Fibroblast of skin of abdomen (primary cell): ENCODE measurements at places on chromosomes 11 and 22.
A peak's percentile ranks its signal among the peaks of the same experiment; 100 is the strongest.

- no peak for DNase-seq
Observed at GRCh38 chr22:36731916-36732315, 28.4 kb upstream of the CACNG2 start.

- DNase-seq: peak; percentile 81
Observed at GRCh38 chr11:27281740-27282590, 81.0 kb downstream of the CCDC34 start.

- no peak for DNase-seq
Observed at GRCh38 chr11:14668731-14669301, 25.2 kb downstream of the PDE3B start.

GRCh38 chr22:46625113-46625842, 5.1 kb downstream of the GRAMD4 start:
- DNase-seq: no peak

DNA sequence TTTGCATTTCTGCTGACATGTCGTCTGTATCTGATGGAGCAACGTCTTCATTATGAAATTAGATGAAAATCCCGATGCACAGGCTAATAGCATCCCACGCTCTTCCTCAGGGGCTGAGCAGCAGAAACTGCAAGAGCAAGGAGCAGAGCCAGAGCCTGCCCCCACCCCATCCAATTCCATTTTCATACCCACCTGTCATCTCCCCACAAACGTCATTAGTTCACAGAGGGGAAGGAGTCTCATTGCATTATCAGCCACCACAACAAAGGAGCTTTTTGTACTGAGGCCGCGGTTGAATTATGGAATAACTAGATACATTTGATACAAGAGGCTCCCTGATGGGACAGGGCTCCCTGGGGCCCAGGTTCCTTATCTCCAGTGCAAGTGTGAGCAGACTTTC, 515.0 kb downstream of the NTM start:
- DNase-seq: no peak

DNA sequence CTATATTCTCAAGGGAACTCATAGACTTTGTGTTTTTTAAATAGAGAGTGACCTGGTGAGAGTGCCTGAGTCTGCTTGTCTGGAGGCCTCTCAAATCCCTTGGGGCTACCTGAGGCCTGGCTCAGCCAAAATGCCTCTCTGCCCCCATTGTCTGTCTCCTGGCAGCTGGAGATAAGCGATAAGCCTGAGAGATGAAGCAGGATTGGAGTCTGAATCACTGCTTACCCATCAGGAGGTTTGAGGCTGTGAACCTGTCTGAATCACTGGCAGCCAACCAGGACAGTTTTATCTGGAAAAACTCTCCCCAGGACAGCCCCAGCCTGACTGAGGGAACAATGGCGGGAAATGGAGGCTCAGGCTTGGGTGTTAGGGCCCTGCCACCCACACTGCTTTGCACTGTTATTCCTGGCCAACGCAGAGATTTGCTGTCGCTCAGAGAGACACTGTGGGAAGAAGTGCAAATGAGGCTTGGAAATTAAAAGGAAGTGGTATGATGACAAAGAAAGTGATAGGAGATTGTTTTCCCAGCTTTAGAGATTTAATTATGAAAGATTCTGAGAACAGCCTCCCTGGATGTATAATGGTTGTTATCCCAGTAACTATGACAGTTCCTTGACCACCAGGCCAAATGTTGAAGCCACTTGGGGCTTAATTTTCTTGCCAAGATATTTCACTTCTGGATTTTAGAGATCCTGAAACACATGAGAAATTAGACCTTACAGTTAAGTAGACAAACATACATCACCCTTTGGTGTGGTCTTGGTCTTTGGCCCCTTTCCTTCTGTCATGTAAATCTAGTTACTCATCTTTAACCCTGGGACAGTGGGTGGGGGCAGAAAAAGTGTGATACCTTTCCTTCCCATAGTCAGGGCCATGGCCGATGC, 102.1 kb downstream of the RASSF10 start:
- peak; percentile 33 for DNase-seq

- DNase-seq: no peak
Observed at GRCh38 chr22:28711341-28711740, 30.3 kb downstream of the CHEK2 start.

GRCh38 chr11:34960277-34960676, 43.9 kb downstream of the PDHX start:
- DNase-seq: no peak

DNA sequence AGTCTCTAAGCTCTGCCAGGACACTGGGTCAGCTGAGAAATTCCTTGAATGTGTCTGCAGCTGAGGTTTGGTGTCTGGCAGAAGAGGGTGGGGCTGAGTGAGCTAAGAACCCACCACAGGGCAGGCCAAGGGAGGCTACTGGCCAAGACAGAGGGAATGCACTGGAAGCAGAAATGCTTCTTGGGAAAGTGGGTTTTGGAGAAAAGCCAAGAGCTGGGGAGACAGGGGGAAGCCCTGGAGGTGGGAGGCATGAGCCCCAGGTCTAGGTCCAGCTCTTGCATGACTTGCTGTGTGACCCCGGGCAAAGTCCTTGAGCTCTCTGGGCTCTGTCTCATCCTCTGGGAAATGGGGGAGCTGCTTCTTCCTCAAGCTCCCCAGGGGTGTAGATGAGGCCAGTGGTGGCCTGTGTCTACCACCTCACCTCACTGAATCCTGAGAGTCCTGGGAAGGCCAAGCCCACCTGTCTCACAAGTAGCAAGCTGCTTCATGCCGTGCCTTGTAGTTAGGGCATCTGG, 2.3 kb downstream of the MMP11 start:
- DNase-seq: peak; percentile 29

DNA sequence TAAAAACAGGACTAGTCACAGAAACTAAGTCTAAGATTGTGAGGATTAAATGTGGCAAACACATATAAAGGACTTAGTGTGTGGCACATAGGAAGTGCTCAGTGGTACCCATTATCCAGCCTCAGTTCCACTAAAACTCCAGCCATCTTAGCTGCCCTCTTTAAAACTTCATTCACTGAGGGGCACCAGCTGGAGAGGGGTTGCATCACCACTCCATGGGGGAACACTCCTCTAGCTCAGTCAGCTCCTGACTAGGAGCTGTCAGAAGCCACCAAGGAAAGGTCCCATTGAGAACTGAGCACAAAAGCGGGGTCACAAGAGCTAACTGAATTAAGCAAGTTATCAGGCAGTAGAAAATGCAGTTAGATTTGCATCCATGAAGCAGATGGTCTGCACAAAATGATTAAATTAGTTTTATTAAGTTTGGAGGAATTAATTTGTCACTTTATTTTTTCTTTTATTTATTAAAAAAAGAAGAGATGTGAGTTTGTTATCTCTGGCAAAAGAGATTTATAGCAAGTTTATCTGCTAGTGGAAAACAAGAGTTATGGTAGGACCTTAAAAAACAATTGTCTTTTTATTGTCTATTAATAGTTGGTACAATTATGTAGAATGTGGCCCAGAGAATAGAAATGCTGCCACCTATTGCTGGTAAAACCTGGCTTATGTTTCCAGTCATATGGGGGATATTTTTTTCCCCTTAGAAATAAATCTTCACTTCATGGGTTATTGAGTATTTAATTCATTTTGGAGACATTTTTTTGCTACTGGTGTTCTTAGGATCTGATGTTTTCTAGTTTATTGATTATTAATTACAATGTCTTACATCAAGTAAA, 95.7 kb downstream of the NAV2 start:
- no peak for DNase-seq

- no peak for DNase-seq
Observed at GRCh38 chr11:123382555-123383074, 47.5 kb upstream of the GRAMD1B start.

DNA sequence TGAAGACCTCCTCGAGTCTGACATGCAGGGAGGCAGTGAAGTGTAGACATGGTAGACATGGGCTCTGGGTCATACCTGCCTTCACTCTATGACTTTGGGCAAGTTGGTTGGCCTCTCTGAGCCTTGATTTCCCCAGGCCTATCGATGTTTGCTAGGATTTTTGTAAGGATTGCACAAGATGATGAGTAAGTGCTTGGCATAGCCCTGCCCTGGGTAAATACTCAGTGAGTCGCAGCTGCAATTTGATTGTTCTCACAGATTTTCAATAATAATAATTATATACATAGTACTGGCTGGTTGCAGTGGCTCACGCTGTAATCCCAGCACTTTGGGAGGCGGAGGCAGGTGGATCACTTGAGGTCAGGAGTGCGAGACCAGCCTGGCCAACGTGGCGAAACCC, 18.1 kb downstream of the MCM5 start:
- DNase-seq: no peak

- DNase-seq: no peak
Observed at GRCh38 chr22:30241576-30242371, 4.8 kb downstream of the LIF start.

- peak; percentile 21 for DNase-seq
Observed at GRCh38 chr22:33209930-33210784, 152.0 kb upstream of the SYN3 start.

DNA sequence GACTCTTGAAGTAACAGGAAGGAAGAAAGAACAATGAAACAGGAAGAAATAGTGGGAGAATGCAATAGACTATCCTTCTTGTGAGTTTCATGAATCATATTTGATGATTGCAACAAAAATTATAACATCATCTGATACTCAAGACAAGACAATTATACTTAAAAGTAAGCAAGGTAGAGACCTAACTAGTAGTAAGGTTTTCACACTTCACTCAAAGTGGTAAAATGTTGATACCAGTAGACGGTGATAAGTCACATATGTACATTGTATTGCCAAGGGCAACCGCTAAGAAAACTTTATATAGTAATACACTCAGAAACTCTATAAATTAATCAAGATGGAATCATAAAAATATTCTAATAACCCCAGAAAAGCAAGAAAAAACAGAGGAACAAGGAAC, 107.8 kb downstream of the CYP2R1 start:
- no peak for DNase-seq

DNA sequence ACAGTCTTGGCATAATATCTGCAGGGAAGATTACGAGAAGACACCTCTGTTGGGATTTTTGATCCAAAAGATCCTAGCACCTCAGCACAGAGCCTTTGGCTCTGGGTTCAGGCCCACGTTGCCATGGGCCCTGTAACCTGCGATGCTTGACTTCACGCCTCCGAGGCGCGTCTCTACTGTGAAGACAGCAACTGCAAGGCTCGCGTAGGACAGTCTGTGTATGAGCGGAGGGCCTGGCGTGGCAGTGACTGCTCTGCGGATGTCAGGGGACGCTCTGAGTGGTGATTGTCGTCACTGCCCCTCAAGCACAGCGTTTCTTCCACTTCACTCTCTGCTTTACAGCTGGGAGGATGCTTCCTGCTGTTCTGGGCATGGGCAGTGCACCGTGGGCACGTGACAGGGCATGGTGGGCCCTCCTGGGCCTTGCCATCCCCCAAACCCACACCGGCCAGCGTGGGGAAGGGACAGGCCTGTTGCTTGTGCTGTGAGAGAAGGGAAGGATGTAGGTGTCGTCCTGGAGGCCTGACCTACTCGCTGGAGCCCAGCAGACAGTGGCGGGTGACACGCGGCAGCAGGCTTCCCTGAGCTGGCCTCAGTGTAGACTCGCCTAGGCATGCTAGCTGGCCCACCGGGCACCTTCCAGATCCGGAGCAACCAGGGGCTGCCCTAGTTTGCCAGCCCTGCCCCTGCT, 26.5 kb downstream of the GLB1L2 start:
- no peak for DNase-seq

- DNase-seq: no peak
Observed at GRCh38 chr11:108125096-108125495, 3.7 kb downstream of the ACAT1 start.

- peak; percentile 48 for DNase-seq
Observed at GRCh38 chr11:130051082-130051481, 18.6 kb upstream of the APLP2 start.

DNA sequence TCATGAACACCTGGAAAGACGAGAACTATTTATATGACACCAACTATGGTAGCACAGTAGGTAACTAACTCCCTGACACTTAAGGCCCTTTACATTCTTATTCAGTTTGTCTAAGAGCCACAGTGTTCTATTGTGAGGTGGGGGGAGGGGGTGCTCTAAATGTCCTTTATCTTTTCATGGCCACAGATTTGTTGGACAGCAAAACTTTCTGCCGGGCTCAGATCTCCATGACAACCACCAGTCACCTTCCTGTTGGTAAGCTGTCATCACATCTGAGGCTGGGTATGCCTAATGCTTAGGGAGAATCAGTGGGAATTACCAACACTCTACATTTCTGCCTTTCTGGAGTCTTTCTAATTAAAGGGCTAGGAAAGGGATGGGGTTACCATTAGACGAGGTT, 30.7 kb downstream of the EHF start:
- DNase-seq: no peak

- no peak for DNase-seq
Observed at GRCh38 chr11:17366495-17366894, 14.9 kb downstream of the NCR3LG1 start.

- no peak for DNase-seq
Observed at GRCh38 chr11:132898676-132899075, 633.6 kb downstream of the OPCML start.

- DNase-seq: no peak
Observed at GRCh38 chr11:119085437-119085847, 761 bp downstream of the HMBS start.

DNA sequence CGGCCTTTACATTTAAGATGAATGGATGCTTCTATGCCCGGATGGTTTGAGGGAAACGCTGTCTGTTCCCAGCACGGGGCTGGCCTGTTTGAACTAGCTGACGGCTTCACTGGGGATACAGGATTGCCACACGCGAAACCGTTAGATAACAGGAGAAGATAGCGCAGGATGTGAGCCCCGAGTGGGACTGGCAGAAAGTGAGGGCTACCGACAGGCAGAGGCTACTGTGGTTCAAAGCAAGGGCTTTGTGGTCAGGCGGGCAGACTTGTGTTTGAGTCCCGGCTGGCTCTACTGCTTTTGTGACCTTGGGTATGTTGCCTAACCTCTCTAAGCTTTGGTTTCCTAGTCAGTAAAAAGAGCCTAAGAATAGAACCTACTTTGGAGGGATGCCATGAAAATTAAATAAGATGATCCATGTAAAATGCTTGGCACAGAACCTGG, 2.8 kb upstream of the OAF start:
- DNase-seq: no peak

DNA sequence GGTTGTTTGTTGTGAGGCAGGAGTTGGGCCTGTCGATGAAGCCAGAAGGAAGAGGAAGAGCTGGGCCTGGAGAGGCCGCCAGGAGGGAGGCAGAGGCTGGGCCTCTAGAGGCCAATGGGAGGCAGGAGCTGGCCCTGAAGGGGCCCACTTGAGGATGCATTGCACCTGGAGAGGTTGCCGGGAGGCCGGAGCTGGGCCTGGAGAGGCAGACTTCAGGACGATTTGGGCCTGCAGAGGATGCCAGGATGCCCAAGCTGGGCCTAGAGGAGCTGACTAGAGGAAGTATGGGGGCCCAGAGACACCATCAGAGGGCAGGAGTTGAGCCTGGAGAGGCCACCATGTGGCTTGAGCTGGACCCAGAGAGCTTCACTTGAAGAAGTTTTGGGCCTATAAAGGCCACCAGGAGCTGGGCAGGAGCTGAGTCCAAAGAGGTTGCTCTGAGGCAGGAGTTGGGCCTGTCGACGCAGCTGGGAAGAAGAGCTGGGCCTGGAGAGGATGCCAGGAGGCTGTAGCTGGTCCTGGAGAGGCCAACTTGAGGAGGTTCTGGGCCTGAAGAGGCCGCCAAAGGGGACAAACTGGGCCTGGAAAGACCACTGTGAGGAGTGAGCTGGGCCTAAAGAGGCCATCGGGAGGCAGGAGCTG, 39.0 kb downstream of the OR4C45 start:
- no peak for DNase-seq
